ENCODE measurements at places on chromosomes 3 and 15.
A peak's percentile ranks its signal among the peaks of the same experiment; 100 is the strongest.

DNA sequence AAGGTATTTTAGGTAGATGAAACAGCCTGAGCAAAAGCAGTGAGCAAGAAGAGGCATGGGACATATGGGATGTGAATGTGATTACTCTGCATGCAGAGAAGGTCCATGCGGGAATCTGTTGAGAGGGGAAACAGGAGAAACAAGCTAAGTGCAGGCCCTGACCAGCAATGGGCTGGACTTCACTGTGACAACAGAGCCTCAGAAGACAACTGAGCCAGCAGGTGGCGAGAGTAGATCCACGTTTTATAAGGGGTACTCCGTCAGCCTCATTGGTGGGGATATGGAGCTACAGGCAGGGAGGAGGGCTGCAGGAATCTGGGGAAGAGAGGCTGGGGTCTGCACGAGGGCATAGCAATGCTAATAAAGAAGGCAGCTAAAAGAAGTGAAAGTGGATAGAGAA, 405.9 kb upstream of the LMCD1 start:
- no peak for DNase-seq

GRCh38 chr3:151707216-151707615, 26.5 kb upstream of the AADACL2 start:
- DNase-seq = no peak

GRCh38 chr3:49984394-49984793, 44.4 kb downstream of the RBM6 start:
- no peak for DNase-seq

DNA sequence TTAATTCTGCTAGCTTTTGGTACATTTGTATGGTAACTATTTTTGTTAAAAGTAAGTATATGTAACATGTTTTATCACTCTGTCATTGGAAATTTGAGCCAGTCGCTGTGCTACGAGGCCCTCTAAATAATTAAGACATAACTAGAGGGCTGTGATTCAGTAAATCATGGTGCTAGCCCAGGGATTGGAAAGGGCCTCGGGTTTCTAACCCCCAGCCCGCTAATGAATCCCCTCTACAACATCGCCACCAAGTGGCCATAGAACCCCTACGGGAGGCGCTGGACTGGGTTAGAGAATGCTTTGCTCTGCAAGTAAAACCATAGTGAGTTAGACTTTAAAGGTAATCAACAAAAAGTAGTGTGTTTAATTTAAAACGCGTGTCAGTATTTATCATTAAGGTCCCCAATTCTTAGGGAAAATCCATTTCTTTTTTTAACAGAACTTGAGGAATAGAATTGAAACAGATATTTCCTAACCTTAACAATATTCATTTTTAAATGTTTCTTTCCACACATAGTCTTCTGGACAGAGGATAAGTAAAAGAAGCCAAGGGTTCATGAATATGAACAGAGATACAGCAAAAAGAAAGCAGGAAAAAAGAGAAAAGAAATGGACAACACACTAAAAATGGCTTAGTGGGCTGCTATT, 744.7 kb downstream of the EPHA3 start:
- peak; percentile 88 for DNase-seq
